ENCODE measurements at places on chromosomes 7 and 10.

GRCh38 chr7:45089341-45089891 lies 647 bp upstream of the NACAD start:
- DNase-seq, result no peak

GRCh38 chr10:132387764-132388210 lies 9.2 kb upstream of the PWWP2B start:
- DNase-seq, result peak; percentile 54

DNA sequence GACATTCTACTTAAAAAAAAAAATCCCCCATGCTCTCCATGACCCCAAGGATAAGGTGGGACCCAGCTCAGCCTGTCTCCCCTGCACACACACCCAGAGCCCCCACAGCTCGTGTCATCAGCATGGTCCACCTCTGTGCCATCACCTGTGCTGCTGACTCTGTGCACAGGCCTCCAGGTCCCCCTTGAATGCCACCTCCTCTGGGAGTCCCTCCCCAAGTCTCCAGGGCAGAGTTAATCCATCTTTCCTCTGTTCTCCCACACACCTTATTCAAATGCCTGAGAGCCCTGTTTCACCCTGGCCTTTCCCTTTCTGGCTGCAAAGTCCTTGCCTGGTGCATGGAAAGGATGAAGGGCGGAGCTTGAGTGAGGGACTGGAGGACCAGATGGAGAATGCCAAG lies 194.1 kb upstream of the LYZL2 start:
- DNase-seq, result no peak

- DNase-seq, result no peak
Measured at GRCh38 chr7:120951826-120952225, 1.2 kb downstream of the ING3 start.

GRCh38 chr10:83706952-83707582 lies 432.2 kb upstream of the GHITM start:
- DNase-seq, result no peak

DNA sequence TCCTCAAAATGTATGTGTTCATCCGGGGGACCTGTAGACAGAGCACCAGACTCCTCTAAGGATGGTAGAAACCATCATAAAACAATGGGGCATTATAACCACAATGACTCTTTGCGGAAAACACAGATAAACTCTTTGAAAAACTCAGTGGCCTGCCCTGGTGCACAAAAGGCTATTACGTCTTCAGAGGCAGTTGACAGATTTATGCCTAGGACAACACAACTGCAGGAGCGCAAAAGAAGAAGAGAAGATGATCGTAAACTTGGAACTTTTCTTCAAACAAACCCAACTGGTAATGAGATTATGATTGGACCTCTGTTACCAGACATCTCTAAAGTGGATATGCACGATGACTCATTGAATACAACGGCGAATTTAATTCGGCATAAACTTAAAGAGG lies 6.0 kb downstream of the RBM48 start:
- DNase-seq, result no peak

GRCh38 chr10:125103924-125104323 lies 56.4 kb downstream of the CTBP2 start:
- DNase-seq, result no peak

- DNase-seq, result no peak
Measured at GRCh38 chr7:69782917-69783684, 184.8 kb downstream of the AUTS2 start.

GRCh38 chr10:120313715-120314114 lies 143.3 kb upstream of the PLPP4 start:
- DNase-seq, result no peak

DNA sequence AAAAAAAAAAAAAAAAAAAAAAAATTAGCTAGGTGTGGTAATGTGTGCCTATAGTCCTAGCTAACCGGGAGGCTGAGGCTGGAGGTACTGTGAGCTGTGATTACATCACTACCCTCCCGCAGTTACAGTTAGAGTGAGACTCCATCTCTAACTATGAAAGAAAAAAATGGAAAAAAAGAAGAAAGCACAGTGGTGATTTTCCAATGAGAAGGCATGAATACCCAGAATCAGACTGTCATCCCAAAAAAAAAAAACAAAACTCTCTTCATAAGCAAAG lies 269.9 kb upstream of the MKLN1 start:
- no peak for DNase-seq

DNA sequence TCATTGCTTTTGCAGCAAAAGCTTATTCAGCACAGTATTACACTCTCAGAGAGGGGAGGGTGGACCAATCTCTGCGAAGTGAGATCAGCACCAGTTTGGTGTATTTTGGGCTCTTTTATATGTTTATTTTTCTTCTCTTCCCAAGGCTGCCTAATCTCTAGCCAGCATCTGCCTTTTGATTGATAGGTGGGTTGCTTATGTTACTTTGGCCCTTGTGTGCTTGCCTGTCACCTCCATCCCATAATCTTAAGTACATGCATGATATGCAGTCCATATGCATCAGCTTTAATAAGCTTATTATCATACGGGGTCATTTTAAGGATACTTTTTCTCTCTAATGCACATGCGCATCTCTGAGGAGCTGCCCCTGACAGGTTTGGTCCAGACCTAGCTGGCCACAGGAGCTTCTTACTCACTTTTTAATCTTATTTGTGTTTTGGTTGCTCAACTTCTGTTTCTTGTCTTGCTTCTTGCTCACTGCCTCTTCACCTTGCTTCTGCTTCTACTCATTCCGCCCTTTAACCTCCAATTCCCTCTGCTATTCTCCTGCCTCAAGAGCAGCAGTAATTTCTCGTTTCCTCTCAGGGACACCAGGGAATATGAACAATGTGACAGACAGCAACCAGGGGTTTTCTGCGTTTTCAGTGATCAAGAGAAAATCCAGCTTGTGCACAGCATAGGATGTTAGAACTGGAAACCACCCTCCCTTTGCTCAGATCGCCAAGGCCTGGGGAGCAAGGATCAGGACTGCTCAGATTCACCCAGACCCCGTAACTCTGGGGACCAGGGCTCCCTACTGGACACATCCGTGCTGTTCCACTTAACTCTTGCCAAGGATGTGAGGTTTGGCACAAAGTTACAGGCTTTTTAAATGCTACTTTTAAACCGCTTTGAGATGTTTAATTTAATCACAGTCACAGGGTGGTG lies 10.0 kb downstream of the RGR start:
- DNase-seq, result no peak

- no peak for DNase-seq
Measured at GRCh38 chr7:35555934-35556333, 139.0 kb downstream of the HERPUD2 start.

DNA sequence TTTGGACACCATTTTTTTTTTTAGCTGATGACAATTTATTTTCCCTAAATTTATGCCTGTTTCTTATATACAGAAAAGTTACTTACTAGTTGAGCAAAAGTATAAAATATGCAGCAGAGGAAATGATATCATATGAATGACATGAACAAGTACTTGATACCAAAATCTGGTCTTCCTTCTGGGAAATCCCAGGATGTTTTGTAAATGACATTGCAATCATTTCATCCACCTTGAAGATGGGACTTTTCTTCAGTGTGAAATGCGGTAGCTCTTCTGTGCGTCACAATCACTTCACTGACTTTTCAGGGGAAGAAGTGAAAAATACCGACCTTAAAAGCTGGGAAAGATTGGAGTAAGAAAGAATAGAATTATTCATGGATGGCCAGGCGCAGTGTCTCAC lies 23.8 kb downstream of the C1QL3 start:
- DNase-seq, result no peak

DNA sequence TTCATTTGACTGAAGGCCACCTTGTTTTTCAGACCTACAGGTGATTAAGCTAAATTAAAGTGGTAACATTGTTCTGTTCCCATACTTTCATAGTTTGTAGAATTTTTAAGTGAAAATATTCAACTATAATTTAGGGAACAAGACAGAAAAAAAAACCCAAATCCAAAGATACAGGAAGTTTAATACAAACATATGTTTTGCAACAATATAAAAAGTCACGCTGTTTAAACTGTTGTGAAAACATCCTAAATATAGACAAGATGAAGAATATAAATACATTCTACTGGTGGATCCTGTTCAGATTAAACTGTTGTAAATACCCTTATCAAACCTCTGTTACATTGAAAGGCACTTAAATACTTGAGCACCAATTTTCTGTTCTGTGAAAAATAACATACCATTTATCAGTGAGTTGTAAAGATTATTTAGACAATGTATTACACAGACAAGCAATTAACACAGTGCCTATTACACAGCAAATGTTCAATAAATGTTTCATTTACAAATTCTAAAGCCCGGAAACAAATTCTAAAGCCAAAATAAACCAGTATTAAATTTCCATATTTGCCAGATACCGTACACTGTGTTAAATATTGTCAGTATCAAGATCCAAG lies 14.2 kb downstream of the ASZ1 start:
- no peak for DNase-seq

GRCh38 chr7:3259711-3260400 lies 41.2 kb upstream of the SDK1 start:
- DNase-seq, result no peak

- no peak for DNase-seq
Measured at GRCh38 chr10:88063861-88064557, 200.6 kb downstream of the PTEN start.

DNA sequence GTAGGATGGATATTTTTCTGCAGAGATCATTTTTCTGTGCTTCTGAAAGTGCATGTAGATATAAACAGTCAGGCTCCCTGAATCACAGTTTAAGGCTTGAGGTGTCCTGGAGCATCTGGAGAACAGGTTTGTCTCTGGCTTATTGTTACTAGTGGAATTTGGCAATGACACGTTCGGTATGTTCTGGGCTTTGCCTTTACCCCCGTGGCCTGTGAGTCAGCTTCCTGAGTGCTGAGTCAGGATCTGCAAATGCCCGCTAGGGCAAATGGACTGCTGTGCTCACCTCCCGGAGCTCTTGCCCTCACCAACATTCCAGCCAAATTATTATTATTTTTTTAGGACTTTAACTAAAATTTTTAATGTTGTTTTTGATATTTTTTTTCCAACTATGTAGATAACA lies 192.5 kb upstream of the PRSS1 start:
- no peak for DNase-seq

- no peak for DNase-seq
Measured at GRCh38 chr10:116697816-116698215, 44.5 kb downstream of the HSPA12A start.

GRCh38 chr10:51168086-51168815 lies 94.0 kb downstream of the PRKG1 start:
- no peak for DNase-seq

- no peak for DNase-seq
Measured at GRCh38 chr10:46297406-46298204, 10.8 kb downstream of the ANTXRL start.

DNA sequence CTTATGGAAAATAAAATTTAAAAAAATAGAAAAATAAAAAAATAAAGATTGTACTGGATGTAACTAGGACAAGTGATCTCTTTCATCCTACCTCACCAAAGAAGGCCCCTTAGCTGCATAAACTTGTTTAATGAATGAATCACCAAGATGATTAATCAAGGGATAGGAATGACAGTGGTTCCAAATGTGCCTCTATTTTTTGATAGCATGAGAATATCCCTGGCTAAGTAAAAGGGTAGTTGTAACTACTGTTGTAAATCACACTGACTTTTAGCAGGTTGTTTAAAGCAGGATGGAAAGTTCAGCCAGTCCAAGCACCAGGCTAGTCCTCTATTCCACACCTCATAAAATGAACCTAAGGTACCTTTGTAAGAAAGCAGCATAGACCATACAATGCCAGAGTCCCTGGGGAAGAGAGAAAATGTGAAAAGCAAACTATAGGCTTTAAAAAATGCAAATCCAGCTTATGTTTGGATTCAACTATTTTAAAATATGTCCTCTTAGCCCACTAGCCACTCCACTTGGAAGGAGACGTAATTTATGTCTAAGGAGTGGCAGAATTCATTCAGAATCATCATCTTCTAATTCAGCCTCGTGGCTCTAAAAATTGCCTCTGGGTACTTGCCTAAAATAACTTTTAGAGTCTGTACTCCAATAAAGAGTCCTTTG lies 126.8 kb downstream of the SKIDA1 start:
- no peak for DNase-seq

DNA sequence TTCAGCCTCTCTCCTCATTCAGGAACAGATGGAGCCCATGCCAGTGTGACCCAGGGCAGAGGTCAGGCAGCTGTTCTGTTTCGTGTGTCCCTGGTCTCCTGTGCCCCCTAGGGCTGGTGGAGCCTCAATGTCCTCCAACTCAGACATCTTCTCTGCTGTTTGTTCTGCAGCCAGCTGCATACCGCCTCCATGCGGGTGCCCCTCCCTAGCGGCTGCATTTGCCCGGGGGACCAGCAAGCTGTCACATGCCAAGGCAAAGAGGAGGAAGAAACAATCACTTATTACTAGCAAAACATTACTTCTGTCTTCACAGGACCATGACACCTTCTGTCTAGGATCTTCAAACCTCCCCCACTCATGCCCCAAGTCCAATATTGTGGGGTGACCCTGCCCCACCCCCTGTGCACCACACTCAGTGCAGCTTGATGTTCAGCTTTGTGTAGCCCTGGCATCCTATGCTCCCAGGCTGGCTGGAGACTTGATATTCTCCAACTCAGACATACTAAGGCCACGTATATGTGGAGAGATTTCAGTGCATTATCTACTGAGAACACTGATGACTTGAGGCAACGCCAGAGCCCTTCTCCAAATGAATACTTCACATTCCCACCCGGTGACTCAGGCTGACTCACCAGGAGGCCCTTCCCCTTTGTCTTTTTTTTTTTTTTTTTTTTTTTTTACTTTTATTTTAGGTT lies 188.9 kb downstream of the SKIDA1 start:
- no peak for DNase-seq

DNA sequence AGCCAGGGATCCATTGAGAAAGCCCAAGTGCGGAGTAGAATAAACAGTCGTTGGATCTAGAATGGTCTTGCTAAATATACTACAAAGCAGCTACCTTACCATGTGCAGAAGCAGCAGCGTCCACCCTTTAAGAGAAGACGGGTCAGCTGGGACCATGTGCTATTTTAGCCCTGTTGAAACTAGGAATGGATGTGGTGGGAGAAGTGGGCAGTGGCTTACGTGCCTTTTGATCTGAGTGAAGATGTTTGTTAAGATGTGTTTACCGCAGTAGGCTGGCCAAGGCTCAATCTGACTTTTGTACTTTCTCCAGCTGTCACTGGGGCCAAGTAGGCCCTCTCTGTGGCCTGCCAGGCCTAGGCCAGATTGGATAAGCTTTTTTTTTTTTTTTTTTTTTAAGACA lies 9.2 kb downstream of the HABP2 start:
- no peak for DNase-seq
